Stimulated activated CD8-positive, alpha-beta memory T cell treated with anti-CD3 and anti-CD28 coated beads, Interleukin-2, amount 100 ng/mL, for 1 hour (primary cell): ENCODE measurements at places on chromosomes 13 and 19.

DNA sequence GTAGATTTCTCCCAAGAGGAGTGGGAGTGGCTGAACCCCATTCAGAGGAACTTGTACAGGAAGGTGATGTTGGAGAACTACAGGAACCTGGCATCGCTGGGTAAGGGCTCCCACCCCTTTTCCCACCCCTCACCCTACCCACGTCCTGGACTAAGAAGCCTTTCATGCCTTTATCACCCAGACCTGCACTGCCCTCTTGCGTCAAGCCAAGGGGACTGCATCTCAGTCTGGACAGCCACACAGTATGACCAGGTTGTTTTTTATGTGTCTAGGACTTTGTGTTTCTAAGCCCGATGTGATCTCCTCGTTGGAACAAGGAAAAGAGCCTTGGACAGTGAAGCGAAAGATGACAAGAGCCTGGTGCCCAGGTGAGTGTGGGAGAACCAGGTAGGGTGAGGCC is 8.8 kb downstream of the ZFP28 start:
- DNase-seq, result no peak

DNA sequence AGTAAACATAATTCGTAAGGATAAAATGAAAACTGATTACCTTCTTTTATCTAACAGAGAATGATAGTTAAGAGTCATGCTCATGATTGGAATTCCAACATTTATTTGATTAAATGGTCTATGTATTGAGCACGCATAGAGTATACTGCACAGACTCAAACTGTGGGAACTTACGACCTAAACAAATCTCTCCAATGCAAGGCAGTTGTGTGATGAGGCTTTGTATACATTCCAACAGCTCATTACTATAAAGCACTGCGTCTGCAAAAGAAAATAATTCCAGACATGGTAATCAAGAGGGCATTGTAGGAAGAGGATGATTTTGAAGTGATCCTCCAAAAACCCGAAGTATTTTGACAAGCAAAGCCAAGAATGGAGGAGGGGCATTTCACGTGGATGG is 169.5 kb downstream of the NUFIP1 start:
- no peak for DNase-seq

DNA sequence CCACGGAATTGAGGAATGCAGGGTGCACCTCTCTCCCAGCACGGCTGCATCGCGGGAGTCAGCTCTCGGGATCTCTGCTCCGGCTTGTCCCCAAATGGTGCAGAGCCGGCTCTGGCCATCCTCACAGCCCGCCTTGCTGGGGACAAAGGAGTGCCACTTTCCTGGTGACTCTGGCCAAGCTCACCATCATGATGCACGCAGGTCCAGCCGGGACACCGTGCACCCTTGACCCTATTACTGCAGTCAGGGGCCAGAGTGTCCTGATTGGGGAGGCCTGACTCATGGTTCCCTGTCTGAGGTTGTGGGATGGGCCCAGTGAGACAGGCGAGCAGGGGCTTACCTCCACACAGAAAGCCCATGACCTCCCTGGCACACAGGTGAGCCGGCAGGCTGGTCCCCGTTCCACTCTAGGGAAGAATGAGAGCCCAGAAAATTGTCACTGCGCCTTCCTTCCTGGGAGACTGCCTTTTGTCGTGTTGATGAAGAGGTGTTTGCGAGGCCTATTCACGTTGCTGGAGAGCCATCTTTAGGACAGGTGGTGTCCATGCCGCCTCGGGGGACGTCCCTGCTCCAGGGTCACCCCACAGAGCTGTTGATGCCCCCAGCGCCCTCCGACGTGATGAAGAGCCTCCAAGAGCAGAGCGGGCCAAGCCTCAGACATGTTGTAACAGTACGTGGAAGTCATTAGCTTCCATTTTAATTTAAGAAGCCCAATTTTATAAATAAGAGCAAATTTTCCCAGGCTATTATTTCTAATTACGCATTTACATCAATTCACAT is 18.5 kb upstream of the VSTM2B start:
- DNase-seq, result no peak

DNA sequence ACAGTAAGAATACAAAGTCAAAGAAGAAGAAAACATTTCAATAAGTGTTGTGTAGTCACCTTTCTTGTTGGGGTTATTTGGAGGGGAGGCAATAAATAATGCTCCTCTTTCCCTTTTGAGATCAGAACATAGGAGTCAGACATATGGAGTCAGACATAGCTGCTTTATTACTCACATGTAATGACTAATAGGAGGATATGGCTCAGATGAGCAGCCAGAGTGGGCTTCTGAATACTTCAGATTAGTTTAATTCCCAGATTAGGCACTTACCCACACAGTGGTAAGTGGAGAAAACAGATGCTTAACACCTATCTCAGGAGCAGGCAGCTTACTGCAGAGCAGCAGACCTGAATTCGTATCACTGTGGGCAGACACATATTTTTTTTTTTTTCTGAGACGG is 31.7 kb upstream of the C1QTNF9B start:
- no peak for DNase-seq

DNA sequence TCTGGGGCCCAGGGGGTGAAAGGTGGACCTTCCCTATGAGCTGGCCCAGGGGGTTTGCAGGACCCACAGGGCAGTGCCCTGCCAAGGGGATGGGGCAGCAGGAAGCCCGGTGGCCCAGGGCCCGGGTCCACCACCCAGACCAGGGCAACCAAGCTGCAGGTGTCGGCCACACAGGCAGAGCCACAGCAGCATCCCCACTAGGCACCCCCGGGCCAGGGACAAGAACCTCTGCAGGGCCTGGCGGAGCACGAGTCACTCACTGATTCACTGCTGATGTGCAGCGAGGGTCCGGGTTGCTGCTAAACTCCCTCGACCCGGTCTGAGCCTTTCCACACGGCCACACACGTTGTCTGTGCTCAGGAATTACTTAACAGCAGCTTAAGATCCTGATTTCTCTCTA is 8.8 kb downstream of the FZR1 start:
- DNase-seq, result no peak

- DNase-seq, result peak; percentile 79
Observed at GRCh38 chr19:13117772-13118423, at the start of gene NACC1. NACC1 (plus strand) TSS chr19:13118264; CDS start chr19:13135208, 16,944 bp downstream.

DNA sequence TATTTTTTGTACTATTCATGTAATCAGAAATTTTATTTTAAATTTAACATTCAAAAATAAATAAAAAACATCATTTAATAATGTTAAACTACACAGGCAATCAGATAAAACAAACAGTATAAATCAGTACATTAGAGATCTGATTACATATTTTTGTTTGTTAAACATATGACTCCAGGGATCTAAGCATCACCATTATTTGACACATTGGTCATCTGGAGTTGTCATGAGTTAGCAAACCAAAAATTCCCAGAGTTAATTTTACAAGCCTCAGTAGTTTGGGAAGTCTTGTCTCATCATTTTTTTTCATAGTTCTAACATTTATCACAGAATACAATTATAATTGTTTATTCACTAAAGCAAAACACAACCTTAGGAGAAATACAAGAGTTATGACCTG is 770.8 kb upstream of the SLITRK6 start:
- no peak for DNase-seq

DNA sequence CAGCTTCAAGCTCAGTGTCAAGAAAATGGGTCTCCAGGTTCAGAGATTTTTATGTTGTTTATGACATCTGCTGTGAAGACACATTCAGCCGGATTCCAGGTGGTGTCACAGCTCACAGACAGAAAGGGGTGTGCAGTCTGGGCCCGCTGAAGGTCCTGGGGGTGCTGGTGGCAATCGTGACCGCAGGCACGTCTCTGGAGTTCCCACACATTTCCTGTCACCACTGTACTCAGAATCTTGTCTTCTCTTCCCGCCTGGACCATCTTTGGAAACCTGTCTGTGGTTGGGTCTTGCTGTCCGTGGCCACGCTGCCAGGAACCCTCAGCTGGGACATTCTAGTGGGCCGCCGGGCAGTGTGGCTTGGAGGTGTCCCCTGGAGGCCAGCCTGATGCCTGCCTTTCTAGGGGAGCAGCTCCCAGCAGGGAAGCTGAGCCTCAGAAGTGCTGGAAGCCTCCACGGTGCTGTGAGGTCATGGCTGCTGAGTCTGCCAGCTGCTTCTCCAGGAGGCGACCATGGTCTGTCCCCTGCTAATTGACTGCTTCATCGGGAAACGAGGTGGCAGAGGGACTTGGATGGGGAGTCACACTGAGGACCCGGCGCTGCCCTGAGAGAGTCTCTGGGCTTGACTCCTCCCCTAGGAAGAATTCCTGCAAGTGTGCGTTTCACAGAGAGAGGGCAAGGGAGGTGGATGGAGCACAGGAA is 3.7 kb downstream of the TEX29 start:
- DNase-seq, result no peak
